ENCODE measurements at places on chromosomes 7 and 10. TPM values are rescaled to one million over a fixed set of nuclear protein-coding genes. Genes with fewer than 3 reads are reported as not detected.

ZNF273 gene
- total RNA-seq, result 9.3 TPM

AOAH gene
- total RNA-seq, result 17.0 TPM

ZNF25 gene
- 9.4 TPM for total RNA-seq

CD36 gene
- total RNA-seq, result 35.8 TPM

LRIT1 gene
- total RNA-seq, result not detected

GRCh38 chr10:85212526-85212925 is 884.1 kb downstream of the CCSER2 start:
- no peak for DNase-seq

- no peak for DNase-seq
Observed at GRCh38 chr10:50857579-50857978, 27.8 kb downstream of the A1CF start.

DNA sequence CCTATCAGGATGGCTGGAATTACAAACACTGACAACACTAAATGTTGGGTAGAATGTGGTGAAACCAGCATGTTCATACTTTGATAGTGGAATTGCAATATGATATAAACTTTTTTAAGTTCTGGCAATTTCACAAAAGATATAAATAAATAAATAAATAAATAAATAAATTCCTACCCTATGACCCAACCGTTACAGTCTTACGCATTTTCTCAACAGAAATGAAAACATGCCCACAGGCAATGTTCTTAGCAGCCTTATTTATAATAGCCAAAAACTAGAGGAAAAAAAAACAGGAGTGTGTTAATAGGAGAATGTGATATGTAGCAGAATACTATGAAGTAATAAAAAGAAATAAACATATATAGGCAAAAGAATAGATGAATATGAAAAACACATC is 318.9 kb downstream of the IPMK start:
- no peak for DNase-seq

GRCh38 chr7:5634107-5634950 is 147.1 kb downstream of the RNF216 start:
- DNase-seq, result peak; percentile 50

- no peak for DNase-seq
Observed at GRCh38 chr10:113905756-113906155, 51.3 kb downstream of the NHLRC2 start.

DNA sequence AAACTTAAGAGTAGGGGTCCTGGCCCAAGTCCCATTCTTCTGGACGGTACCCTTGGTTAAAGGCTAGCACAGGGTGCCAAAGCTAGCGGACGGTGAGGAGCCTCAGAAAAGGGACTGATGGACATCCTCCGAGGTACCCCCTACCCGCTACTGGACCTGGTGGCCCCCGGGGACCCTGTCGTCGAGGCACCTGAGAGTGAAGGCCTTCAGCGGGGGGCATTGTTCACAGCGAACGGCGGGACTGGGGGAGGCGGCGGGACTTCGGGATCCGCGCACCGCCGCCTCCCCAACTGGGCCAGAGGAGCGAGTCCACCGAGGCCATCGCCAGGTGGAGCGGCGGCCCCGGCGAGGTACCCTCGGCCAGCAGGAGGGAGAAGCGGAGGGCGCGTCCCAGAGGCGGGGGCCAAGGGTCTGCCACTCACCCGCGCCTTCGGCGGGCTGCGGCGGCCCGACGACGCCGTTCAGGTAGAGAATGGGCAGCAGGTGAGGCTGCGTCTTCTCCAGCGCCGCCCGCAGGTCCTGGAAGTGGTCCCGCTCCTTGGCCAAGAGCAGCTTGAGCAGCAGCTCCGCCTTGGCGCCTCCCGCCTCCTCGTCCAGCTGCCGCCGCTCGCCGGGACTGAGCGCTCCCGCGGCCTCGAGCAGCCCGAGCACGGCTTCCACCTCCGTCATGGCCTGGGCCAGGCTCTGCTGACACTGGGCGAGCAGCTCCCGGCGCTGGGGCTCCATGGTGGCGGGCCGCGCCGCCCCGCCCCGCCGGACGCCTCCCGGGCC is 575 bp downstream of the DLG5 start:
- peak; percentile 57 for DNase-seq

- DNase-seq, result no peak
Observed at GRCh38 chr7:20301311-20301939, 29.3 kb upstream of the ITGB8 start.

All from mucosa of gallbladder (tissue), 1 donor.